ENCODE measurements at places on chromosomes 13 and 19.

GRCh38 chr19:5515737-5516136, 52.0 kb downstream of the TINCR start:
- DNase-seq, result no peak

DNA sequence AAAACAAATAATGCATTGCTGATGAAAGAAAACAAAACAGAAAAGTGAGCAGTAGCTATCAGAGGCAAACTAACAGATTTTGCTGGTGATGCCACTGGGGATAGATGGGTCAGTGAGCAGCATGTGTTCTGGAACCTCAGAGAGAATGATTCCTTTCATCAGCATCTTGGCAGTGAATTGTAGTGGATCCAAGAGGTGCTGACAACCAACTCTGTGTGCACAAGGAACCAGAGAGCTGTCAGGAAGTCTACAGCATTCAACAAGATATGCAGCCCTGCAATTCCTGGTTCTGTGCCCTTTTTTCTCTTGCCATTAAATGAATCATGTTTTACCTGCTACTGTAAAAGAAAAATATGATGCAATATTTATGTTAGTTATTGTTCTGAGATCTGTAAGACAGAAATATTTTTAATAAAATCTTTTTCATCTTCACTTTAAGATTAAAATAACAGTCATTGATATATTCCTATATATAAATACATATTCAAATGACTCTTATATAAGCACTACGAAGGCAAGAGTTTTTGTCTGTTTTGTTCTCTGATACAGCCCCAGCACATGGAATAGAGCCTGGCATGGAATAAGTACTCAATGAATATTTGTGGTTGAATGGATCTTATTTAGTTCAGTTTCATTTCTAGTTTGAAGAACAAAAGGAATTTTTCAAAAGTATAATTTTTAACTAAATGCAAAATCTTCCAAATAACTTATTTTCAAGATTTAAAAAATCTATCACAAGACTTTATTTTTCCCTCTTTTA, 80.8 kb downstream of the FREM2 start:
- DNase-seq, result no peak

DNA sequence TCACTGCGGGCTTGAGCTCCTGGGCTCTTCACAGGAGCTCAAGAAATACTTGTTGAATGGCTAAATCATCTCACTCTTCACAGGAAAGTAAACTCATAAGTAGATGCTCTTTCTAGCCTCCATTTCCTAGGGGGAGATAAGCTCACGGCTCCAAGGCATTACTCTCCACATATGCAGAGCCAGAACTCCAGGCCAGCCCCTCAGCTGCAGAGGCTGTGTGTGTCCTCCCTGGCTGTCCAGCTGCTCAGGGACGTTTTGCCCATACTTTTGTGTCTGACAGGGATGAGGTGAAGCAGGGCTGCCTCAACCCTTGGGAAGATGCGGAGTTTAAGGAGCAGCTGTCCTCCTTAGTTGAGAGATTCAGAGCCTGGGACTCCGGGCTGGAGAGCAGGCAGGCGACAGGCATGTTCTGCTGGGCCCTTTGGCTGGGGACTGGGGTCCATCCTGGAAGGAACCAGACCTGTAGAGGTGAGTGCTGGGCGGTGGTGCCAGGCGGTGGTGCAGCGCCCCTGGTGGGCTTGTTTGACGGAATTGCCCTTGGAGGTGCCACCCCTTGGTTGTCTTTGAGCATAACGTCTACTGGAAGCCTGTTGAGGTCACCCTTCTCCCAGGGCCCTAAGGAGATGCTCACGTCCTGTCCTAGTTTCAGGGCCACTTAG, 20.5 kb upstream of the SLC15A1 start:
- DNase-seq, result no peak

DNA sequence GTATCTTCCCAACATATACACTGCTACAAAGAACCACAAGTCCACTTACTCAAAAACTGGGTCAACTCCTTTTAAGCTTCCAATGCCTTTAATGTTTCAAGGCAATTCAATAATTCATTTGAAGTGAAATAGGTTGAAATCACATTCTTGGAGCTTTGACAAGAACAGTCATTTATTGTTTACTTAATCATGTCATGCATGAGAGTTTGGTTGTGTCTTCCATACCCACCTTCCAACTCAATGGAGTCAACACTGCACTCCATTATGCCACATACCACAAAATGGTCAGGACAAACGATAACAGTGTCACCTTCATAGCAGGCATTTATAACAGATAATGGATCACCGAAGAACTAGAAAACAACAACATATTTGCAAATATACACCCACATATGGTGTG, 506.3 kb downstream of the UQCRFS1 start:
- DNase-seq, result no peak

DNA sequence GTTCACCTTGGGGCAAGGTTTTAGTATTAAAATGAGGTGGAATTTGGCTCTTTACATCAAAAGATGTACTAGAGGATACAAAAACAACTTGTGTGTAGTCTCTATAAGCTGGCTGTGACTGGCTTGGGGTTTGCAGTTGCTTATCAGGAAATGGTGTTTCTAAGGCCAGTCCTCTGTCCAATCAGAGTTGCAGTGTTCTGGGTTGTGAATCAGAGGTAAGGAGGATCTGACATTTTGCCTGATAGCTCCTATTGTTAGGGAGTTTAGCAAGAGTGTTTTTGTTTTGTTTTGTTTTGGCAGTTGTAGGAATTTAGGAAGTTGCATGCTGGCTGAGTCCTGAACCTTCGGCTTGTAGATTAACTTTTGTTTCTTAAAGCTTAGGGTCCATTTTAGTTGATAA, 20.1 kb upstream of the ESD start:
- no peak for DNase-seq

Measured in activated CD4-positive, alpha-beta T cell treated with anti-CD3 and anti-CD28 coated beads, Interleukin-2, amount 50 U/mL, for 16 hours (primary cell).